ENCODE measurements at places on chromosomes 16 and 17.

- no peak for DNase-seq
Observed at GRCh38 chr16:90053902-90054500, 23.1 kb downstream of the PRDM7 start.

DNA sequence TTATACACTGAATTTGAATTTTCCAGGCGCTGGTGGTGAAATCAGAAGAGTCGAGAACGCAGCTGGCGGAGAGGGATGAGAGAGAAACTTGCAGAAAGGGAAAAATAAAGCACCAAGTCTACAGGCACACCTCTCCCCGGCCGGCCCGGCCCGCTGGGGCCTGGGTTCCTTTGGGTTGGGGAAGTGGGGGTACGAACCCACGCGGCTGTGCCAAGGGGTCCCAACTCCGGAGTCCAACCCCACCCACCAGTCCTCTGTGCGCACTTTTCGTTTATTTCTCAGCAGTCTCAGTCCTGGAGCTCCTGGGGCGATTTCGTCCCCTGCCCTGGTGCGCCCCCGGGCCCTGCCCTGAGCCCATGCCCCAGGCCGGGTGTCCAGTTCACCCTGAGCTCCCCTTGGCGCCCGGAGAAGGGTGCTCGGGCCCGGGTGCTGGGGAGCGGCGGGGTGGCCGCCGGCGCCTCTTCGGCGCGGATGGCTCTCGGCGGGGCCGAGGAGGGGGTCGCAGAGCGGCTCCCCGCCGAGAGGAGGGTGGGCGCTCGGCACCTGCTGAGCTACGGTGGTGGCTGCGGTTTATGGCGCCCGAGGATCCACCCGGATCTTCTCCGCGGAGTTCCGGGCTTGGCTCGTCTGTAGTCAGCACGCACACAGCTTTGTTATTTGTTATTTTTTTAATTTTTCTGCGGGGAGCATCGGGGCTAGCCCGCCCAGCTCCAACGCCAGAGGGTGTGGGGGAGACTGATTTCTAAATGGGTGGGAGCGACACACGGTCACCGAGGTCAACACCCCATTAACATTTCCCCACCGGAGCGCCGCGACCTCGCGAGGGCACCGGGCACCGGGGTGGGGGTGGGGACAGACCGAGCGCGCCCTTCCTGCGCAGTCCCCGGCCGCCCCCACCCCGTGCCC is 15.7 kb upstream of the CBX8 start:
- no peak for DNase-seq

DNA sequence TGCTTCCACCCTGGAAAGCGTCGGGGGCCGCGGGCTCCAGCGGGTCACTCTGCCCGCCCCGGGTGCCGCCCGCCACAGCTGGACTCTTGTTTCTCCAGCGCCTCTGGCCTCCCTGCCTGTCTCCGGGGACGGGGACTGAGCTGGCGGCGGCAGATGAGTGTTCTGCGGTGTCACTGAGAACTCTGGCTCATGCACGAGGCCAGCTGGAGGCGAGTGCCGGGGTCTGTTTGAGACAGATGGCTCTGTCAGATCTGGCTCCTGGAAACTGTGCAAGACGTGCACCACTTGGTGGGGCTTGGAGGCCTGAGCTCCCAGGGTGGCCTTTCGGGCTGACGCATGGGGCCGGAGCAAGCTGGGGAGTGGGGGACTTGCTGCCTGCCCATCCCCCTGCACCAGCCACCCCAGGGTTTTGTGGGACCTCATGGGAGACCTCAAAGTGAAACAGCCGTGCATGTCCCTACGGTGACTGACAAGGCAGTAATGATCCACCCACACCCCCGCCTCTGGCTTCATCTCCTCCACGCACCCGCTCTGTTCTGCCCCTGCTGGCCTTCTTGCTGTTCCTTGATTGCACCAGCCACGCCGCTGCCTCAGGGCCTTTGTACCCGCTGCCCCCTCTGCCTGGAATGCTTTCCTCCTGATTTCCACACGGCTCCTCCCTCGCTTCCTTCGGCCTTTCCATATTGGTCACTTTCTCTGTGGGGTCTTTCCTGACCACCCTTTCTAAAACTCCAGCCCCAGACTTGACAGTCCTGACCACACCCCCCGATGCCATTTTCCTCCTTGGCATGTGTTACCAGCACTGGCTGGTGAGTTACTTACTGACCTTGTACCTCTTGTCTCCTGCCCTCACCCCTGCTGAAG is 174.9 kb upstream of the CIBAR2 start:
- DNase-seq, result no peak

DNA sequence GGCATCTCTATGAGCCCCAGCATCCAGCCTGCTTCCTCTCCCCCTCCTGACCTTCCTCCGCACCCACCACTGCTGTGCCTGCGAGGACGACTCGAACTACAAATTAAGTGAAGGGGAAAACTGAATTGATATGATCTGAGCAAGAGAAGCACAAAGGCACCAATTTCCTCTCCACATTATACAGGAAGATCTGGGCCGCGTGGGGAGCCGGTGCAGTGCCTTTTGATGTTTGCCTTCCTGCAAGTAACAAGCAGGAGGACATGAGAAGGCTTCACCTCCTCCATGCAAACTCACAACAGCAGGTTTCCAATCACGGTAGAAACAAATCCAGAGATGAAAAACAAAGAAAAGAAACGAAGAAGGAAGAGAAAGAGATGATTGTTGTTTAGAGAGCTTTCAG is 57.8 kb upstream of the MMP2 start:
- DNase-seq, result no peak

DNA sequence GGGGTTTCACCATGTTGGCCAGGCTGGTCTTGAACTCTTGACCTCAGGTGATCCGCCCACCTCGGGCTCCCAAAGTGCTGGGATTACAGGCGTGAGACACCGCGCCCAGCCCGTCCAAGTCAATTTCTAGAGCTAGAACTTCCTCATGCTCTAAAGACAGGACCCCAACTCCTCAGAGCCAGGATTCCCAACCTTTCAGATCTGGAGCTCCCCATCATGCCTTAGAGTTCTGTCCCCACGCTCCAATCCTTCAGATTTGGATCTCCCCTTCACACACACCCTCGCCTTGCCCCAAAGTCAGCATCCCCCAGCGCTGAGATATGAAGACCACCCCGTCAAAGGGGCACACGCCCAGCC is 448 bp downstream of the KCTD19 start:
- DNase-seq, result no peak

GRCh38 chr17:27759528-27759927 is 40.8 kb downstream of the NOS2 start:
- DNase-seq, result no peak

DNA sequence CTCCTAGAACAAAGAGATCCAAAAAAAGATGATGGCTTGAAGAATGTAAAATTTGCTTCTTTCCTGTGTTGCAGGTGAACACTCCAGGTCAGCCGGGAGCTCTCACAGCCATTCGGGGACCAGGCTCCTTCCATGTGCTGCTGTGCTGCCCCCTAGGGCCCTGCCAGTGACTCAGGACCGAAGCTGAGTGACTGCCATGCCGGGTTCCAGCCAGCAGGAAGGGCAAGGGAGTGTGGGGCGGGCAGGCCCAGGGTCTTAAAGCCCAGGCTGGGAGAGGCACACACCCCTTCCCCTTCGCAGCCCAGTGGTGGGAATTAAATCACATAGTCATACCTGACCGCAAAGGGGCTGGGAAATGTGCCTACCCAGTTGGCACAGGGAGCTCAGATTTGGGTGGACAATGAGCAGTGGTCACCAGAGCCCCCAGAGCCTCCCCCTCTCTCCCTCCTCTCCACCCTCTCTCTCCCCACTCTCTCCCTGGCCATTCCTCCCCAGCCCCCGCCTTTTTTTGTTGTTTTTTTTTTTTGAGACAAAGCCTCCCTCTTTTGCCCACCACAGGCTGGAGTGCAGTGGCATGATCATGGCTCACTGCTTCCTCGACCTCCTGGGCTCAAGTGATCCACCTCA is 11.5 kb downstream of the EPOP start:
- peak; percentile 38 for DNase-seq

DNA sequence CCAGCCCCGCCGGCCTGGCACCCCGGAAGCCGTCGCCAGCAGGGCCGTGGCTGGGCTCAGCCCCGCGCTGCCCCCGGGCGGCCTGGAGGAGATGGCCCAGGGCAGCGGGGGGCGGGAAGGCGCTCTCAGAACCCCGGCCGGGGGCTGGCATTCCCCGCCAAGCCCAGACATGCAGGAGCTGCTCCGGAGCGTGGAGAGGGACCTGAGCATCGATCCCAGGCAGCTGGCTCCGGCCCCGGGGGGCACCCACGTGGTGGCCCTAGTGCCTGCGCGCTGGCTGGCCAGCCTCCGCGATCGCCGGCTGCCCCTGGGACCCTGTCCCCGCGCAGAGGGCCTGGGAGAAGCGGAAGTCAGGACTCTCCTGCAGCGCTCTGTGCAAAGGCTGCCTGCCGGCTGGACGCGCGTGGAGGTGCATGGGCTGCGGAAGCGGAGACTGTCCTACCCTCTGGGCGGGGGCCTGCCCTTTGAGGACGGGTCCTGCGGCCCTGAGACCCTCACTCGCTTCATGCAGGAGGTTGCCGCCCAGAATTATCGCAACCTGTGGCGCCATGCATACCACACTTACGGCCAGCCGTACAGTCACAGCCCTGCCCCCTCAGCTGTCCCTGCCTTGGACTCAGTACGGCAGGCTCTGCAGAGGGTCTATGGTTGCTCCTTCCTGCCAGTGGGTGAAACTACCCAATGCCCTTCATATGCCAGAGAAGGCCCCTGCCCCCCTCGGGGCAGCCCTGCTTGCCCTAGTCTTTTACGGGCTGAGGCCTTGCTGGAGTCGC is 551 bp downstream of the WDR81 start:
- no peak for DNase-seq

Measured in kidney glomerular epithelial cell (primary cell).